Activated CD4-positive, alpha-beta T cell treated with anti-CD3 and anti-CD28 coated beads, Interleukin-2, amount 50 U/mL, for 4 hours (primary cell): ENCODE measurements at places on chromosomes 11 and 22.

GRCh38 chr11:44950625-44951476 is at the start of gene TP53I11:
Gene TP53I11, minus strand, starts transcription at chr11:44950883. Its CDS starts 12,548 bp downstream, at chr11:44938335.
- DNase-seq = peak; percentile 72

GRCh38 chr11:45169310-45170072 is 23.1 kb downstream of the PRDM11 start:
- DNase-seq = no peak

DNA sequence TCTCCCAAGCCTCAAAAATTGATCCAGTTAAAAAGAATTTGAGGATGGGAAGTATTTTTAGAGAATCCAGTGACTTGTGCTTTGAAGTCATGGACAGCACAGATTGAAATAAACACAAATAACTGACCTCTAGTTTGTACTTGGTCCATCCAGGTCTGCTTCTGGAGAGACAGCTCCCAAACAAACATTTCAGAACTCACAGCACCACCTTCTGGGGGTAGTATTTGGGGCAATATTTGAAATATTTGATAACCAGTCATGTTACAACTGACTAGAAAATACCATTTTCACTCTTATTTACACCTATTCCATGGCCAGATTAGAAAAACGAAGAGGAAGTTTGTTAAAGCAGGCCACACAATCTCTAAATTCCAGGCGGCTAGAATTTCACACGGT is 56.2 kb downstream of the CTSC start:
- no peak for DNase-seq

GRCh38 chr11:47289856-47290255 is 19.9 kb downstream of the MADD start:
- no peak for DNase-seq

- DNase-seq = no peak
Measured at GRCh38 chr11:60393016-60393415, 3.2 kb upstream of the MS4A14 start.

DNA sequence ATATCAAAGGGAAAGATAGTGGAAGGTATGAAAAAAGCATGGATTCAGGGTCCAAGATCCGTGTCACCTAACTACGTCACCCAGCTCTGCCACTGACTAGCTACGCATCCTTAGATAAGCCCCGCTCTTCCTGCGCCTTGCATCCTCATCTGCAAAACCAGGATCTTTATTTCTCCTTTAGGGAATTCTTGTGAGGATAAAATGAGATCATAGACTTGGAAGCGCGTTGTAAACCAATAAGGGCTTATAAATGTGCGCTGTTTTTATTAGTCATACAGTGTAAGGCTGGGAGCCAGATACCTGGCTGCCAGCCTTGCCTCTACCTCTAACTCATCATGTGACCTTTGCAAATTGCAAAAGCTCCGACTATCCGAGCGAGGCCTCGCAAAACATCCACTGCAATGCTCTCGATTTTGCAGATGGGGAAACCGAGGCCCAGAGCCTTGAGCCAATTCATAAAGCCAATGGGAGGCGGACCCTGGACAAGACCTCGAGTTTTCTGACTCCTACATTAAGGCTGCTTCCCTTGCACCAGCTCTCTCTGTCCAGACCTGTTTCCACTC is 753 bp downstream of the PRPF19 start:
- no peak for DNase-seq

DNA sequence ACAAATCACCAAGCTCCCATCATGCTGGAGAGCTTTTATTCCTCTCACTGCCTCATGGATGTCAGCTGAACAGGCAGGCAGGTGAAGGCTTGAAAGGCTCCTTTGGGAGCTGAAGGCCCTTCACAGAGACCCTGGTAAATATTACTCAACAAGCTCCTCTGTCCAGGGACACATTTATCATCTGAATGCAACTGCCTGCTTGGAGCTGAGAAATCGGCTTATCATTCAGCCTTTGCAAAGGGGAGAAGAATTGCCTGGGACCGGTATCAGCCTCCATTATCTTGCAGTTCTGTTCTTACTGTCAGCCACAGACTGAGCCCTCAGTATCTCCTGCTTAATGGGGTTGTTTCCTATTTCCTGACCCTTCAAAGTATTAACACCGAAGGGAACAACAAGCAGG is 113.8 kb upstream of the PITPNB start:
- DNase-seq = no peak

GRCh38 chr11:126601550-126602215 is 246.2 kb downstream of the ST3GAL4 start:
- DNase-seq = no peak

- no peak for DNase-seq
Measured at GRCh38 chr11:92854952-92855351, 114.5 kb upstream of the MTNR1B start.

GRCh38 chr22:38432264-38432663 is 22.7 kb downstream of the KCNJ4 start:
- no peak for DNase-seq

GRCh38 chr11:45227836-45228235 is 58.3 kb downstream of the SYT13 start:
- DNase-seq = no peak

DNA sequence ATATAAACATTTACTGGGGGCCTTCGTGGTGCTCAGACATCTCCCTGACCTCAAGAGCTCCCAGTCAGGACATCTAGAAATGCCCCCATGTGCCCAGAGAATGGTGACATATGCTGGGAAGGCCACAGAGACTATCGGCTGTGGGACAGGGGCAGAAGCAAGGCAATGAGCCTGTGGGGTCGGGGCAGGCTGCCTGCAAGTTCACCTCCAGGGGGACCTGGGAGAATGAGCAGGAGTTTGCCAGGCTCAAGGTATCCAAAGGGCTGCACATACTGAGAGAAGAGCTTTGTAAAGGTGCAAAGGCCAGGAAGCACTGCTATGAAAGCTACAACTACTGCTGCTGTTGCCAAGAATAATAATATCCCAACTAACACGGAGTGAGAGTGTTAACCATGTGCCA is 233.9 kb downstream of the TENM4 start:
- DNase-seq = no peak

DNA sequence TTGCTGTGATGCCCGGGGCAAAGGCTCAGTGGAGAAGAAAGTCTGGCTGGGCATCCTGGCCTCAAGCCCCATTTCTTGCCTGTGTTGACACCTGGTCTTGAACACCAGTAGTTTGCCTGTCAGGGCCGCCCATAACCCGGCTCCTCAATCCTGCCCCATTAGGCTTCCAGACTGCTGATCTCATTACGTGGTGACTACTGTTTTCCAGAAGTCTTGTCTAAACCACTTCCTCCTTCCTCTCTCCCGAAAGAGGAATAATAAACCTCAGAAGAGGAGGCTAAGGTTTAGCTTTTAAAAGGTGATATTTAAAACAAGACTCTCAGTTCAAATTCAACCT is 97.7 kb downstream of the CD44 start:
- no peak for DNase-seq

DNA sequence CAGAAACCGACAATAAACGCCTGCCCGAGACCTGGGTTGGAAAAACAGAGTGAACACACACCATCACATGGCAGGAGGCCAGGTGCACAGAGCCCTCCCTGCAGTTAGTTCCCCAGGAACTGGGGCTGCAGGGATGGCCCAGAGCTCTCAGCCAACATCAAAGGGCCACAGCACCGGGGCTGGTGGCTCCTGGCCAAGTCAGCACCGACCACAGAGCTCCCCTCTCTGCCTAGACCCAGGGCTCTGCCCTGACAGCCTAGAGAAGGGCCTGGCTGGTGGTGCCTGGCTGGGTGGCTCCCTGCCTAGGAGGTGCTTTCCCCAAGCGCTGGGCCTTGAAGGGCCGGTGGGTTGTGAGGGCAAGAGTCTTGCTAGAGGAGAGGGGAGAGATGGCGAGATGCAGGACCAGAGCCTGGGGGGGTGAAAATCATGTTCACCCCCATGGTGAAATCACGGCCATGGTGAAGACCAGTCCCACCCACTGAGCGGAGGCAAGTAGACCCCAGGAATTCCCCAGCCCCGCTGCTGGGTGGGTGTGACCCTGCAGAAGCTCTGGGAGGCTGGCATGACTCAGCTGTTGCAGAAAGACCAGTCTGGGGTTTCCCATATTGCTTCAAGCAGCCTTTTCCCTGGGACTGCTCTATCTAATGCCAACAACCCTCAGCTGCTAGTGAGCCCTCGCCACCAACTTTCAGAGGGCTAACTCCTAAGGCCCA is 7.2 kb upstream of the BID start:
- peak; percentile 57 for DNase-seq

DNA sequence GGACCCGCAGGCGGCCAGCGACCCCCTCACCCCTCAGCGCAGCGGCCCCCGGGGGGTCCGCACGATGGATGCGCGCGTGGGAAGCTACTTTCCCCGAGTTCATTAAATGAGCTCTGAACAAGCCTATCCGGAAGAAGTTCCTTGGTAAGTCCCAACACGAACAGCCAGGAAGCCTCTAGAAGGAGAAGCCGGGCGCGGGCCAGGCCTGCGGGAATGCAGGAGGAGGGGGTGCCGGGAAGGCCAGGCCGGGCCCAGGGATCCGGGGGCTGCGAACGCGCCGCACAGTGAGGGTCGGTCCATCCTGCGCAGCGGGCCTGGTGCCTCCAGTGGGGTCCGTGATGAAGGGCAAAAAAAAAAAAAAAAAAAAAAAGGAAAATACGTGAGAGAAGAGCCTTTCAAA is 36.9 kb downstream of the TOLLIP start:
- DNase-seq = no peak

- DNase-seq = no peak
Measured at GRCh38 chr22:41911001-41911611, 3.8 kb downstream of the SHISA8 start.
